ENCODE measurements at places on chromosomes 7 and 10. TPM values are rescaled to one million over a fixed set of nuclear protein-coding genes. Genes with fewer than 3 reads are reported as not detected.

SLC13A4 gene
- total RNA-seq, result 1.3 TPM

DOCK1 gene
- 45.7 TPM for total RNA-seq

- DNase-seq, result no peak
These were observed 1164.7 kb upstream of the AUTS2 start for GRCh38 chr7:68433462-68434070.

GRCh38 chr7:94380264-94380663, 14.4 kb upstream of the COL1A2 start:
- no peak for DNase-seq

DNA sequence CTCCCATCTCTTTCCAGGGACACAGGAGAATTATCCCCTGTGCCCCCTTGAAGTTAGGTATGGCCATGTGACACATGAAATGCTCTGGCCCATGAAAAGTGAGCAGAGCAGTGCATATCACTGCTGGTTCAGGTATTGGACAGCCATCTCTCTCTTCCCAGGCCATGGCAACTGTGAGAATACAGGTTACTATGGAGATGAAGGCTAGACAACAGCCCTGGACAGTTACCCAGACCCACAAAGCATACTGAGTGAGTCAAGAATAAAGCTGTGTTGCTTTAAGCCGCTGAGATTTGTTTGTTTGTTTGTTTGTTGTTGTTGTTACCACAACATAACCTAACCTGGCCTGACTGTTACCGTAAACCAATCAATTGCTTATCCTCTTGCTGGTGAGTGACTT, 722.3 kb downstream of the KCNMA1 start:
- no peak for DNase-seq

DNA sequence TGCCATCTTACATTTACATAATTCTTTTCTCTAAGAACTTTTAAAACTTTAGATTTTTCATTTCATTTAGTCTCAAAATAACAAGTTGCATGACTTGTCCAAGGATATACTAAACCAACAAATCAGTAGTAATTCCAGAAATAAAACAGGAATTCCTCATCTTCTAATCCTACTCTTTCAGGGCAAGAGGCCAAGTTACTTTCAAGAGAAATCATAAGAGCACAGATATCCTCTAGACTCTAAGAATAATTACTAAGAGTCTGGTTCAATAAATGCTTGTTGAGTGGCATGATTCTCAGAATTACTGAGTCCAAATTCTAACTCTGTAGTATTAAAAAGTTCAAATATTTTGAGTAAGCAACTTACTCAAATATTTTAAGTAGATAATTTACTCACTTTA, 12.9 kb downstream of the PDZD8 start:
- no peak for DNase-seq

DNA sequence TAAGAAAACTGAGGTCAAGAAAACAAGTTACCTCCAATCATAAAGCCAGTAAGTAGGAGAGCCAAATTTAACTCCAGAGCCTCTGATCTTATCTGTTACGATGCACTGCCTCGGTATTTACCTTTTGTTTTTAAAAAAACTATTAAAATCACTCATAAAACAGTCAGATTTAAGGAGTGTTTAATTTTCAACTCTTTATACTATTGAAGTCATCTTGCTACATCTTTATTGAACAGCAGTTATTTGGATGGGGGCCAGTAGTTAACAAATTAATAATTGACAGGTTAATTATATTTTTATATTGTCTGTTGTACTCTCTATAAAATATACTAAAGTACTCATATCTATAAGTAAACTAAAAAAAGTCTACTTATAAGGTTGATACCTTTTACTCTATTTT, 24.6 kb downstream of the ADIRF start:
- DNase-seq, result no peak

DNA sequence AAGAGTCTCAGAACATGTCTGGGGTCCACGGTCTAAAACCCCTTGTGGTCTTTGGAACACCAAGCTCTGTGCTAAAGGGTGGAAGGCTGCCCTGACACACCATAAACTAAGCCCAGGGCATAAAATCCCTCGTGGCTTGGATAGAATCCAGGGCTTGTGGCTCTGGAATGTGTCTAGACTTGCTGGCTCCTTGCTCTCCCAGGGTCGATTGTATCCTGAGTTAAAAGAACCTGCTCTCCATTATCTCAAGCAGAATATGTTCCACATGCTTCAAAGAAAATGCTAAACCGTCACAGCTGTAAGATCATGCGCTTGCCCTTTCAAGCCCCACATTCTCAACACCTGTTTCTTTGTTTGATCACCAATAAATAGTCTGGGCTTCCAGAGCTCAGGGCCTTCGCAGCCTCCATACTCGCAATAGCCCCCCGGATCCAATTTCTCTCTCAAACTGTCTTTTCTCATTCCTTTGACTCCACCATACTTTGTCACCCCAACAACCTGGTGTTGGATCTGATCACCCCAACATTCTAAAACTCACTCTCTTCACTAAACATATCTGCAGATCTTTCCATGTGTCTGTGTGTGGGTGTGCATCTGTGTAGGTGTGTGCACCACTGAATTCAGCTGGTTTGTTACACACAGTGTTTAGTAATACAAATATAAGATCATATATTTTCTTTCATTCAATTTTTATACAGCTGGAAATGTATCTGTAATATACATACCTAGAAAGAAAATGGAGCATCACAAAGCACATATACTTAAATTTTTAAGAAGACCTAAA, 238.5 kb downstream of the ZMYND11 start:
- DNase-seq, result no peak

GRCh38 chr7:143408686-143409561, at the start of gene EPHA1:
TSS of gene EPHA1 (minus strand) at chr7:143408856. CDS start at chr7:143408805, 51 bp downstream.
- no peak for DNase-seq

- DNase-seq, result no peak
These were observed 33.6 kb downstream of the THNSL1 start for GRCh38 chr10:25049966-25050365.

All from esophagus squamous epithelium (tissue), 5 donors.